ENCODE measurements at places on chromosomes 1 and 21.

DNA sequence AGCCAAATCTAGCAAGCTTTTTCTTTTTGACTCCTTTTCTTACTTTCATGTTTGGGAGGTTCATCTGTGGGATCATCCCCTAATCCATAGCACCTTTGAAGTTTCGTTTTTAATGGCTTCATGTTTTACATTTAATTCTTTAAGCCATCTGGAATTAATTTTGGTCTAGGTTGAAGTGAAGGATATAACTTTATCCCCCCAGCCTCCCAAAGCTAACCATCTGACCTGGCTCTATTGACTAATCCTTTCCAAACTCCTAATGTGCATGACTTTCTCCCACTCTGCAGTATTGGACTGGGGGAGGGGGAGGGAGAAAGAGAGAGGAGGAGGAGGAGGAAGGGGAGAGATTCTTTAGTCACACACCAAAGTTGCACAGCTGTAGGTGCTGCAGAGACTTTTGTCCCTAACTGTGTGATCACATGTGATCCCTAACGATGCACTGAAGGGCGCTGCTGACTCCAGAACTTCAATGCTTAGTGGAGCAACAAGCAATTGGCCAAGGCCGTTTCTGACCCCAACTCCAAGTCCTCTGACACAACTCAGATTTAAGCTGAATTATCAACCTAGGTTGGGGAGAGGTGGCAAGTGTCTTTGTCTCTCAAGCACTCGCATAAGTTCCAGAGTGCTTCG, 191.6 kb downstream of the HUNK start:
- DNase-seq = no peak

GRCh38 chr1:204684571-204685235, 835 bp downstream of the LRRN2 start:
- DNase-seq = no peak

GRCh38 chr1:178513278-178513983, 522 bp downstream of the TEX35 start:
- DNase-seq = no peak

GRCh38 chr21:28516021-28516420, 476.7 kb downstream of the LTN1 start:
- no peak for DNase-seq

- peak; percentile 28 for DNase-seq
Measured at GRCh38 chr1:89358287-89358893, 5.5 kb upstream of the GBP6 start.

DNA sequence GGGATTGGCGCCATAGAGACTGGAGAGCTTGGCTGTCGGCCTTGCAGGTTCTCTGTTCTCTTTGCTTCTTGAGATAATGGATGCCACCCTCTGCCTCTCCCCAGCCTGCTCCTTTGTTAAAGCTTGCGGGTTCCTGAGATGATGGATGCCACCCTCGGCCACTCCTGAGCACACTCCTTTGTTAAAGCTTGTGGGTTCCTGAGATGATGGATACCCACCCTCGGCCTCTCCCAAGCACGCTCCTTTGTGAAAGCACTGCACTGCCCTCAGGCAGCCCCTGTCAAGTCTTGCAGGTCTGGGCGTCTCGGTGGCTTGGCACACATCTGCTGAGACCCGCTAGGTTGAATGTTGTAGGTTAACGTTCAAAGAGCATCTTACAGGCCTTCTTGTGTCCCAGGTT, 76.5 kb downstream of the SCCPDH start:
- no peak for DNase-seq

DNA sequence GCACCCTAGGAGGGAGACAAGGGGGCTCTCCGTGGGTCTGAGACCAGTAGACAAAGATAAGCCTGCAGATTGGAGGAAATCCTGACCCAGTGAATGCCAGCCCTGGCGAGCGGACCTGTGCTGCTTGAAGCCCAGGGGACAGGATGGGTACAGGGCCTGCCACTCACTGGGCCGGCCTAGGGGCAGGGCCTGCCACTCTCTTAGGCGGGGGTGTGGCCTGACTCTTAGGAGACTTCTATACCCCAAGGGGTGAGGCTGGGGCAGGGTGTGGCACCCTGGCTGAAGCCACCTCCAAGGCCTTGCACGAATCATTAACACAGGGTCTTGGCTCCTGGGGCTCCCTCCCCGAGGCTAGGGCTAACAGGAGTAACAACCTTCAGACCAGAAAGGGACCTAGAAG, 30.7 kb downstream of the TRIM62 start:
- no peak for DNase-seq

DNA sequence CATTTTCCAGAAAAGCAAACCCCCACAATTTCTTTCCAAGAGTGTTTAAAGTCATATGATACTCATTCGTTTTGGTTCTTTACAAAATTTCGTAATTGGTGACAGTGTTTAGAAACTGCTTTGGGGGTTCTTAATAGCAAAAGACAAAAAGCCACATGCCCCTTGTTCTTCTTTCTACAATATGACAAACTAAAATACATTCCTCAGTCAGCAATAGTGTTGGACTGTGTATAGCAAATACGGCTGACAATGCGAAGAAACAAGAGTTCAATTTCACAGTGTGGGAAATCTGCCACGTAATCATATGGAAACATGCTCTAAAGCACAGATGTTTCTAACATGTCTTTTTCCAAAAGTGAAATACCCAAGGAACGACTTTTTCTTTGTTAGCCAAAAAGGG, 7.6 kb upstream of the IFNAR1 start:
- DNase-seq = no peak

- no peak for DNase-seq
Measured at GRCh38 chr1:202090994-202091393, 31.7 kb upstream of the GPR37L1 start.

DNA sequence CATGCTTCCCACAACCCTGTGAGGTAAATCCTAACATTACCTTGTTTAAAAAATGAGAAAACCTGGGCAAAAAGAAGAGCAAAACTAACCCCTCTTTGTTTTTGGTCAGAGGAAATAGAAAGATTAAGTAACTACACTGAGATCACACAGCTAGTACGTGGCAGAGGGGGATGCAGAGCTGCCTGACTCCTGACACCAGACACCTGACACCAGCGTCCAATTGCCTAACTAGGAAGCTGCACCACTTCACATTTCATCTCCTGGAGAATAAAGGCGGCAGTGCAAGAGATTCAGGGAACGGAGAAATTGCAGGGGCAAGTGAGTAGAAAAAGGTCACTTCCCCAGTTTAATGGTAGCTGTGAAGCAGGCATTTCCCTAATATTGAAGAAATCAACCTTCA, 229.3 kb upstream of the PTBP2 start:
- no peak for DNase-seq

DNA sequence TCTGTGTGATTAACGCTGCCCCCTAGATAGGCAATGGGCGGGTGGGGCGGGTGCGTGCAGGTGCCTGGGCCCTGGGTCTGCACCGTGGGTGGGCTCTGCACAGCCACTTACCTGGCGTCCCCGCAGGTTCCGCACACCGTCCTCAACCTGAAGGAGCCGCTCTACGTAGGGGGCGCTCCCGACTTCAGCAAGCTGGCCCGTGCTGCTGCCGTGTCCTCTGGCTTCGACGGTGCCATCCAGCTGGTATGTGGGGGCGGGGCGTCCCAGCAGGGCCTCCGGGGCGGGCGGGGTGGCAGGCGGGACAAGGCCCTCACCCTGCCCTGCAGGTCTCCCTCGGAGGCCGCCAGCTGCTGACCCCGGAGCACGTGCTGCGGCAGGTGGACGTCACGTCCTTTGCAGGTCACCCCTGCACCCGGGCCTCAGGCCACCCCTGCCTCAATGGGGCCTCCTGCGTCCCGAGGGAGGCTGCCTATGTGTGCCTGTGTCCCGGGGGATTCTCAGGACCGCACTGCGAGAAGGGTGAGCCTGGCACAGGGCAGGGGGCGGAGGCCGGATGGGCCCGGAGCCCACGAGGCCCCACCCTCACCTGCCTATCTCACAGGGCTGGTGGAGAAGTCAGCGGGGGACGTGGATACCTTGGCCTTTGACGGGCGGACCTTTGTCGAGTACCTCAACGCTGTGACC, 22.8 kb downstream of the RNF223 start:
- no peak for DNase-seq

GRCh38 chr1:8629241-8630091, 188.0 kb downstream of the RERE start:
- DNase-seq = no peak

GRCh38 chr21:18424276-18424675, 20.7 kb upstream of the TMPRSS15 start:
- no peak for DNase-seq

- no peak for DNase-seq
Measured at GRCh38 chr21:42251654-42252324, 32.8 kb downstream of the ABCG1 start.

DNA sequence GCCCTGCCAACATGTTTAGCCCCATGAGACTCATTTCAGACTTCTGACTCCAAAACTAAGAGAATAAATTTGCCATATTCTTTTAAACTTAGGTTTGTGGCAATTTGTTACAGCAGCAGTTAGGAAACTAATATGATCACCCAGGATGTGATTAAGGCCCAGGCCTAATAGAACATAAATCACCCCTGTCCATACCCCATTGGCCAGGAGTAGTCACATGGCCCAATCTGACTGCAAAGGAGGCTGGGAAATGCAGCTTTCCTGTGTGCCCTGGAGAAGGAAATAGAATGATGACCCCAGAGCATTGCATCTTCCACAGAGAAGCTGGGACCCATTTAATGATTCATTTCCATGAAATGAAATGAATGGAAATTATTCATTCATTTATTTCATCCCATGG, 100.4 kb upstream of the KLHDC7A start:
- DNase-seq = no peak

DNA sequence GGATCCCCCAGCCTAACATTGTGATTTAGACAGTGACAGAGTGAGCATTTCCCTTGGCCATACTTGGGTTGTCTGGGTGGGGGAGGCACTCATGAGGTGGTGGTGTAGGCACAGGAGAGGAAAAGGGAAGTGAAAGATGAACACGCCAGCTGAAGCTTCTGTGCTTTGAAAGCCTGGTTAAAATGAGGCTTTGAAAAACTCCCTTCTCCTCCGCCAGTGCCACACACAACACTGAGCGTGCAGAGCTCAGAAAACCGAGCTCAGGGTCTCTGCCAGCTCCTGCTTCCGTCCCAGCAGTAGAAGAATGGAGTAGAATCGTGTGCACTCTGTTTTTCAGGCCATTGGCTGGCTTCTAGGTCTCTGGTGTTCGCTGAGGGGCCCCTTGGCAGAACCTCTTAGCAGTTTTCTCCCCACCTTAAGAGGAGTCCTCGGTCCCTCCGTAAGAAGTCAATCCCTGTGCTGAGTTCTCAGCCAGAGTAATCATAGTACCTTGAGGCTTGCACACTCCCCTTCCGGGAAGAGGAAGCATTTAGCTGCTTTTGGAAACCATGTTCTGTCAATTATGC, 12.9 kb downstream of the PLEKHM2 start:
- no peak for DNase-seq

GRCh38 chr21:42465008-42465802, 30.8 kb downstream of the RSPH1 start:
- peak; percentile 32 for DNase-seq

DNA sequence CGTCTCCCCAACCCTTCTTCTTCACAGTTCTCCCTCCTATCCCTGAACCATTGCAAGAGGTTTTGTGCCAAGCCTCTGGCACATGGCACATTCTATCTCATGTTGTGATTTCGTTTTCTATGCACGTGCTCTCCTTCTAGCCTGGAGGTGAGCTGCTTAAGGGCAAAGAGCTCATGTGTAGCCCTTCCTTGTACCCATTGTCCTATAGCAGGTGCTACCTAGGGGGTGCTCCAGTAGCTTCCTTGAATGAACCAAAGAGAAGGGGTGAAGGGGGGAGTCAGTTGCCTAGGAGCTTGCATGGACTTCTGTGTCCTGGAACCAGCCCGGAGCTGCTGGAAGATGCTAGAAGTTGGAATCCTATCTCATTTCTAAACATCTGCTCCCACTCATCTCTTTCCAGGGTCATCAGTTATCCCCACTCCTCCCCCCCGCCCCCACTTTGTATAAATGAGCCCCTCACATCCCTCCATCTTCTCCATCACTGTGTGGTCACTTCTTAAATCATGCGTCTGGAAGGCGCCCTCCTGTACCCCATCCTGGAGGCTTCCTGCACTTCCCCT, 535 bp upstream of the DISC1 start:
- DNase-seq = no peak
